ENCODE measurements at places on chromosomes 7 and 10.

- DNase-seq: no peak
Measured at GRCh38 chr10:103556383-103557007, 63.0 kb downstream of the NEURL1 start.

- no peak for DNase-seq
Measured at GRCh38 chr7:66558660-66559465, 69.8 kb upstream of the KCTD7 start.

DNA sequence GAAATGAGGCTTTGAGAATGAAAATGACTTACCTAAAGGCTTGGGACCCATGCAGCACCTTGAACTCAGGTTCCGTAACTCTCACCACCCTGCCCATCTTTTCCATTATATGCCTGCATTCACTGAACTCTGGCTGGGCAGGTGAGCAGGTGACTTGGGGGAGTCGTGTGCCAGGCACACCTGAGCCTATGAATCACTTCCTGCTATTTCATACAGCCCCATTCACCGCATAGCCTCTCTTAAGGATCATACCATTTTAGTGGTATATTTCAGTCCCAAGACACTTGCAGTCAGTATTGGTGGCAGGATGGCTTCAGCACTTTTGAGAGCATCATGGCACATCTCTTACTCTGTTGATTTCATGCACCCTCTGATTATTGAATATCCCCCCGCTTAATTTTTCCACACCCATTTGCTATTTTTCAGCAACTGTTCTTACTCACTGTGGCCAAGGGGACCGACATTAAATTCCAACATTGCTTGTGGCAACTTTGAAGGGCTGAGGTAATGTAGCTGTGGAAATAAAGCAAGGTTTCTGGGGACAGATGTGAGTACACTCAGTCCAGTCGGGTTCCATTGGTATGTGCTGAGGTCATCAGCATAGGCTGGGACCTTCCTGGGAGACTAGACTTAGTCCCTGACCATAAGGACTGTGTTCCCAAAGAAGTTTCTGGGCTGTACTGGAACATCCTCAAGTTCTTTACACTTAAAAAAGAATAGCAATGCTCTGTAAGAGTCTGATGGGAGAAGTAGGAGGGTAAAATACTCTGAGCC is 39.8 kb upstream of the ZNF438 start:
- DNase-seq: no peak

- no peak for DNase-seq
Measured at GRCh38 chr10:3006607-3007006, 60.7 kb upstream of the PFKP start.

Measured in K562 (cell line).